A549 treated with dexamethasone at 1 μM for 4 hours (cell line): ENCODE measurements at places on chromosomes 2 and 18. TPM values are rescaled to one million over a fixed set of nuclear protein-coding genes. Genes with fewer than 3 reads are reported as not detected.

Gene WIPF1
- total RNA-seq, result 16.9 to 30.3 TPM (median 24.7 TPM) in 5 replicates

Gene SRD5A2
- total RNA-seq, result 0.02 to 0.05 TPM (median 0.02 TPM) in 5 replicates

Gene PARD3B
- total RNA-seq, result 0.52 to 1.4 TPM (median 0.90 TPM) in 5 replicates

Gene SCN7A
- not detected in 5 replicates for total RNA-seq

Gene ZDBF2
- 0.70 to 2.1 TPM (median 1.3 TPM) in 5 replicates for total RNA-seq

Gene ERFE
- total RNA-seq, result 4.8 to 7.9 TPM (median 7.4 TPM) in 5 replicates

Gene TBR1
- total RNA-seq, result 0.01 to 0.09 TPM (median 0.04 TPM) in 4 of 5 replicates, not detected in the other

Gene NCKAP1
- 83.6 to 114 TPM (median 110 TPM) in 5 replicates for total RNA-seq

Gene MC5R
- not detected in 5 replicates for total RNA-seq

Gene MEP1B
- 0.05 to 0.09 TPM (median 0.08 TPM) in 3 of 5 replicates, not detected in the others for total RNA-seq

Gene MLPH
- total RNA-seq, result 225 to 326 TPM (median 300 TPM) in 5 replicates

Gene NT5DC4
- total RNA-seq, result 0.05 TPM in 1 of 5 replicates, not detected in the others

Gene FOXI3
- total RNA-seq, result 0.03 to 0.05 TPM (median 0.04 TPM) in 3 of 5 replicates, not detected in the others

Gene EFR3B
- 7.9 to 11.1 TPM (median 10.0 TPM) in 5 replicates for total RNA-seq

Gene PRSS56
- total RNA-seq, result 0.08 to 0.16 TPM (median 0.12 TPM) in 4 of 5 replicates, not detected in the other

Gene NIF3L1
- 37.2 to 38.5 TPM (median 37.6 TPM) in 5 replicates for total RNA-seq

Gene TWIST2
- 8.1 to 12.9 TPM (median 12.3 TPM) in 5 replicates for total RNA-seq

Gene PLEKHM3
- total RNA-seq, result 2.0 to 2.7 TPM (median 2.5 TPM) in 5 replicates

Gene GYPC
- total RNA-seq, result not detected in 5 replicates

Gene WDR43
- 80.8 to 114 TPM (median 104 TPM) in 5 replicates for total RNA-seq

Gene MRPL33
- total RNA-seq, result 317 to 601 TPM (median 345 TPM) in 5 replicates

Gene POMC
- total RNA-seq, result 0.09 to 0.10 TPM in 2 of 5 replicates, not detected in the others

Gene CACNB4
- total RNA-seq, result 0.14 to 0.36 TPM (median 0.19 TPM) in 5 replicates

Gene ANKRD30B
- not detected in 5 replicates for total RNA-seq

Gene POTEI
- 0.01 TPM in 1 of 5 replicates, not detected in the others for total RNA-seq

Gene TGFBRAP1
- total RNA-seq, result 12.5 to 18.3 TPM (median 17.5 TPM) in 5 replicates

Gene ARHGEF4
- total RNA-seq, result 7.8 to 15.5 TPM (median 11.2 TPM) in 5 replicates

Gene LHCGR
- total RNA-seq, result not detected in 5 replicates

Gene CDC42EP3
- total RNA-seq, result 91.8 to 135 TPM (median 128 TPM) in 5 replicates

Gene PTPRN
- total RNA-seq, result 0.97 to 1.8 TPM (median 1.4 TPM) in 5 replicates

Gene UGT1A5
- total RNA-seq, result 0.06 TPM in 1 of 5 replicates, not detected in the others

Gene KYNU
- 220 to 265 TPM (median 257 TPM) in 5 replicates for total RNA-seq

Gene ALLC
- total RNA-seq, result 0.05 to 0.11 TPM (median 0.08 TPM) in 3 of 5 replicates, not detected in the others

Gene TRIM43
- total RNA-seq, result 0.07 to 0.17 TPM (median 0.12 TPM) in 4 of 5 replicates, not detected in the other

Gene RFTN2
- 0.01 to 0.08 TPM in 2 of 5 replicates, not detected in the others for total RNA-seq

Gene DYNAP
- total RNA-seq, result not detected in 5 replicates

Gene EML6
- total RNA-seq, result 0.34 to 1.2 TPM (median 1.0 TPM) in 5 replicates

Gene SERPINB3
- total RNA-seq, result 0.06 to 0.16 TPM (median 0.10 TPM) in 5 replicates

Gene POTEJ
- not detected in 5 replicates for total RNA-seq

Gene DCTN1
- total RNA-seq, result 108 to 168 TPM (median 160 TPM) in 5 replicates

Gene PIEZO2
- total RNA-seq, result 0.44 to 1.2 TPM (median 0.70 TPM) in 5 replicates

Gene SH3BP4
- 32.9 to 43.2 TPM (median 38.7 TPM) in 5 replicates for total RNA-seq
